ENCODE measurements at places on chromosomes 3 and 15.

- no peak for DNase-seq
Observed at GRCh38 chr15:36887214-36887961, 213.0 kb downstream of the MEIS2 start.

DNA sequence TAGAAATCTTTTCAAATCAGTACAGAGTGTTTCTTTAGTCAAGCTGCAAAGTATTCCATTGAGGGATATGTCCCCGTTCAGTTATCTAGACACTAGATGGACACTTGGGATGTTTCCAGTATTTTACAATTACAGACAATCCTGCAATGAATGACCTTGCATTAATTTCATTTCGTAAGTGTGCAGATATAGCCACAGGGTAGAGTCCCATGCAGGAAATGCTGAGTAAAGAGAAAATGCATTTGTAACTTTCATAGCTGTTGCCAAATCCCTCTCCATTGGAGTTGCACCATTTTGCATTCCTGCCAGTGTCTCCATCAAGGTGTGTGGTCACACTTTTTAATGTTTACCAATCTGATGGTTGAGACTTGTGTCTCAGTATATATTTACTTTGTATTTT lies 92.5 kb downstream of the LIPC start:
- DNase-seq, result no peak

GRCh38 chr15:27850050-27850449 lies 249.1 kb downstream of the OCA2 start:
- DNase-seq, result no peak

DNA sequence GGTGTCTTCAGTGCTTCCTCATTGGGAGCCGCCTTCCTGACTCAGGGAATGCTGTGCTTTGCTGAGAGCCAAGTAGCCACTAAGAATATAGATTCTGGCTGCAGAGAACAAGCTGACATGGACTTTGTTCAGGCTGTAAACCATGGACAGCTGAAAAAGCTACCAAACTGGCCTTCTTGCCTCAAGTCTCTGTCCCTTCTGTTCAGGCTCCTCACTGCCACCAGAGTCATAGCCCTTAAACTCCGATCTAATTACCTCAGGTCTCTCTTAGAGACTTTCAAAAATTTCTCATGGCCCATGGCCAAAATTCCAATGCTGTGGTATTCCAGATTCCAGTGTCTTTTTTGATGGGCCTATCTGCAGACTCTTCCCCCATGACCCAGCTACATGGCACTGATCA lies 19.4 kb upstream of the PTX3 start:
- DNase-seq, result no peak

DNA sequence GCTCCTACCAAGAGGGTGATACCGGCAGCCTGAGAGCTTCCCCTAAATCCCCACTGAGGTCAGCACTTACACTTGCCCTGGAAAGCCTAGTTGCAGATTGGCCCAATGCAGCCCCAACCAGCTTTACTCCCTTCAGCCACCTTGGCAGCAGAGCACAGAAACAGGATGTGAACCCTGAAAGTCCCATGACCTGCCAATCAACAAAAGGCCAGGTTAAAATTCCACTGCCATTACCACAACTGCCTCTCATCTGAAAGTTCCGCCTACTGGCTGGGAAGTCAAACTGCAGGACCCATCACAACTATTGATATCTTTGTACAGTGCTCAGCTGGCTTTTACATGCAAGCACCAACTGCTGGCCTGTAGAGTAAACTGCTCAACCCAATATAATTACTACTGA lies 156.2 kb downstream of the ZMAT3 start:
- DNase-seq, result no peak

DNA sequence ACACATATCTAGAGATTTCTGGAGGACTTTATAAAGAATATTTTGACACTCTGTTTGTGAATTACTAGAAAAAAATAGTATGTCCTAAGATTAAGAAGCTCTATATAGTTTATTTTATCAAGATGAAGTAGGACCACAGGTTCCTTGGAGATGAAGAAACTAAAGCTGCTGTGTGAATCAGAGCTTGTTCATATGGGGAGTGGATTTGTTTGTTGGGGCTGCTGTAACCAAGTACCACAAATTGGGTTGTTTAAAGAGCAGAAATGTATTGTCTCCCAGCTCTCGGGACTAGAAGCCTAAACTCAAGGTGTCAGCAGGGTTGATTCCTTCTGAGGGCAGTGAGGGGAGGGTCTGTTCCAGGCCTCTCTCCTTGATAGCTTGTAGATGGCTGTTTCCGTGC lies 270.6 kb upstream of the UMPS start:
- DNase-seq, result no peak

DNA sequence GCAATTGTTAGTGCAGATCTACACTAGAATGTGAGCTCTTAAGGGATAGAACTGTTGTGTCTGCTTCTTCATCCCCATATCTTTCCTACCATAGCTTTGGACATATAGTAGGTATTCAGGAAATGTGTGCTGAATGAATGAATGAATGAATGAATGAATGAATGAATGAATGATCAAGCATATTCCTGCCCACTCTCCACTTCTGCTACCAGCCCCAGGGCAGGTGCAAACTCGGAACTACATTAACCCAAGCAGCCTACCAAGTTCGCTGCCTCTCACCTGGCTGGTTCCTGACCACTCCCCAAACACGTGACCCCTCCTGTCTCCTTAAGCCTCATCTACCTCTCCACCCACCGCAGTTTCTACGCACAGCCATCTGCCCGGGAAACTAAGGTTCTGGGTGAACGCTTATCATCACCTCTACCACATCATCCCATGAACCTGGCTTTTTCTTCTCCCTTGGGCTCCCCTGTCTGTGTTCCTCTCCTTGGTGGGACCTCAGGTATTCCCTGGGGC lies 26.8 kb downstream of the PAQR5 start:
- no peak for DNase-seq

- DNase-seq, result no peak
Observed at GRCh38 chr3:52845691-52846431, 11.0 kb upstream of the MUSTN1 start.

DNA sequence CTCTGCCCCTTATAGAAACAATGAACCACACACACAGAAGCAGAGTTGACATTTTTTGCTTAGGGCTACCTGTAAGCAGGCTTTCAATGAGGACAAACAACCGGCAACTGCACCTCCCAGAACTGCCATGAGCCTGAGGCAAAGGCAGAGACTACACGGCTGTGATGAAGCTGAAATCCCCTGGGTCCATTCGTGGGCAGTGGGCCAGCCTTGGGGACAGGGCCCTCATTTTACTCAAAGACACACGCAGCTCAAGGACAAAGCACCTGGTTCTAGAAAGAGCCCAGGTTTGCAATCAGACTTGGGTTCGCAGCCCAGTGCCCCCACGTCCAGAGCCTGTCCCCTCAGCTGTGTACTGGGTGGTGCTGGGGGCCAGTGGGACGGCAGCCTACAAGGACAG lies 17.9 kb downstream of the FAM174B start:
- DNase-seq, result no peak

All from right renal pelvis (tissue), 4 donors.